Left forelimb (tissue), 1 donor: ENCODE measurements at places on chromosomes 16 and 17.
A peak's percentile ranks its signal among the peaks of the same experiment; 100 is the strongest.

DNA sequence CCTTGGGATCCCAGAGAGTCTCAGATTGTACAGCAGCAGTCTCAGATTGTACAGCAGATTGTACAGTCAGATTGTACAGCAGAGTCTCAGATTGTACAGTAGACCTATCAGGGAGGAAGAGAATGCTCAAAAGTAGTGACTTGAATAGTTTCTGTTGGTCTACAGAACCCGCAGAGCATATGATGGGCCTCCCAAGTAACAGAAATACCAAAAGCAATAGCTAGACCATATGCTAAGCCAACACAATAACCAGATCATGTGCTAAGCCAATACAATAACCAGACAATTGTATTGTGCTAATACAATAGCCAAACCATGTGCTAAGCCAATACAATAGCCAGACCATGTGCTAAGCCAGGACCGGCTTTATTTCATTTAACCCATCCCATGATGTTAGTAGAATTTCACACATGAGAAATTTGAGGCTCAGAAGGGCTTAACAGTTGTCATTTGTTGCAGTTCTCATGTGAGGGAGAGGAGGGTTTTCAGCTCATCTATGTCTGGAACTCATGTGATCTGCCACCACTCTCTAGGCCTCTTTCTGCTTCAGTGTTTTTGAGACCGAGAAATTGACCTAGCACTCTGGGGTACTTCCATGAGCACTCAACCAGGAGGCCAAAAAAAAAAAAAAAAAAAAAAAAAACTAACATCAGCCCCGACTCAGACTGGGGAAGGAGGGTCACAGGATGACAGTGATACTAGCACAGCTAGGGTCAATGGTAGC lies 144.0 kb downstream of the SOX9 start:
- no peak for DNase-seq

DNA sequence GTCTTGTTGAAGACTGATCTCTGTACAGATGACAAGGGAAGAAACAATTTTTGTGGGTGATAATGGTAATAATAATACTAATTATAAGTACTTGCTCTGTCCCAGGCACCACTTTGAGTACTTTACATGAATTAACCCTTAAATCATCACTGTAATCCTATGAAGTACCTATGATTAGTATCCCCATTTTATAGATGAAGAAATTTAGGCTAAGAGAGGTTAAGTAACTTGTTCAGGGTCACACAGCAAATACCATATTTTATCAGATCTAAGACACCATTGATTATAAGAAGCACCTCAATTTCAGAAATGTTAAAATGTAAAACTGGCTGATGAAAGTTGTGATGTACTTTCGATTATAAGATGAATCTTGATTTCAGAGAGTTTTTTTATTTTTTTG lies 18.6 kb downstream of the TADA2A start:
- DNase-seq: no peak

GRCh38 chr16:65837464-65837863 lies 529.0 kb upstream of the CDH5 start:
- peak; percentile 17 for DNase-seq

DNA sequence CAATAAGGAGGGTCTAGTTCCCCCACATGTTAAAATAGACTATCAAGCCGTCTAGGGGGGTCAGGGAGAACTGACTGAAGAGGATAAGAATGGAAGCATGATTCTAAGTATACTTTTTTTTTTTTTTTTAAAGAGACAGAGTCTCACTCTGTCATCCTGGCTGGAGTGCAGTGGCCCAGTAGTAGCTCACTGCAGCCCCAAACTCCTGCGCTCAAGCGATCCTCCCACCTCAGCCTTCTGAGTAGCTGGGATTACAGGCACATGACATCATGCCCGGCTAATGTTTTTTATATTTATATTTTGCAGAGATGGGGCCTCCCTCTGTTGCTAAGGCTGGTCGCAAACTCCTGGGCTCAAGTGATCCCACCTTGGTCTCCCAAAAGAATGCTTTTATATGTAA lies 14.2 kb downstream of the AMFR start:
- no peak for DNase-seq

GRCh38 chr17:36722121-36722902 lies 120.9 kb downstream of the MRM1 start:
- no peak for DNase-seq

GRCh38 chr17:62678214-62678919 lies 50.9 kb downstream of the MRC2 start:
- no peak for DNase-seq
